ENCODE measurements at places on chromosomes 4 and X.

- no peak for DNase-seq
Measured at GRCh38 chrX:79162076-79162475, 17.6 kb downstream of the GPR174 start.

DNA sequence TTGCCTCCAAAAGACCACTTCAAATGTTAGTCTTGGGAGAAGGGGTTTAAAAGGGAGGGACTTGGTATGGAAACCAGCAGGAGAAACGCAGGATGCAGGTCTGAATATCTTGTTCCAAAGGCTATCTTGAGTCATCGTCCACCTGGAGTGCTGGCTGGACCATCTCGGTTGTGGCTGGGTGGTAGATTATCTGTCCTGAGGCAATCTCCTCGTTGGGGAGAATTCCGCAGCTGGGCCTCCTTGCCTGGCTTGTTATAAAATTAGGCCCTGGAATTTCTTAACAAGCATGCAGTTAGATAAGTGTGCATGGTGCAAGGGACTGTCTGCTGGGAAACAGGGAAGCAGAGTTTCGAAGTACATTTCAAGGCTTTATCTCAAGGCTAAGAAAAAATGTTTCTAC lies 2045.7 kb upstream of the TENM3 start:
- no peak for DNase-seq

DNA sequence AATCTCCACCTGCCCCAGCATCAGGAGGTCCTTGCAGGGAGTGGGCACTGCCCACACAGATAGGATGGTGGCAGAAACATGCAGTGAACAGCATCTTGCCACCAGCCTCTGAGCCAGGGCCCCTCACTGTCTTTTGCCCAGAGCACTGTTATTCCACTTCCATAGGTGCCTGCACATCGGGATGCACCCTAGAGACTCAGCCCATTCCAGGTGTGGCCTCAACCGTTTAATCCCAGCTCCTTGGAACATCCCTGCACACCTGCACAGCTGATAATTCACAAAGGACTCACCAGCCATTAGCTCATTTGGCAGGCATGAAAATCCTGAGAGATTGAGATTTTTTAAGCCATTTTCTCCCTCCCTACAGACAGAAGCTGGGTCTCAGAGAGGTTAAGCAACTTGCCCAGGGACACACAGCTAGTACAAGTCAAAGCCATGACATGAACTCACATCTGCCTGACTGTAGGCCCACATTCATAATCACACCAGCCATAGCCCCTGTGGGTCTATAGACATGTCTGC lies 116.3 kb downstream of the EFNB1 start:
- DNase-seq: no peak

- DNase-seq: no peak
Measured at GRCh38 chr4:67853336-67853735, 30.5 kb downstream of the TMPRSS11D start.

- DNase-seq: no peak
Measured at GRCh38 chr4:94701631-94702300, 56.0 kb upstream of the BMPR1B start.

GRCh38 chr4:83581411-83582288 lies 45.7 kb downstream of the GPAT3 start:
- no peak for DNase-seq

DNA sequence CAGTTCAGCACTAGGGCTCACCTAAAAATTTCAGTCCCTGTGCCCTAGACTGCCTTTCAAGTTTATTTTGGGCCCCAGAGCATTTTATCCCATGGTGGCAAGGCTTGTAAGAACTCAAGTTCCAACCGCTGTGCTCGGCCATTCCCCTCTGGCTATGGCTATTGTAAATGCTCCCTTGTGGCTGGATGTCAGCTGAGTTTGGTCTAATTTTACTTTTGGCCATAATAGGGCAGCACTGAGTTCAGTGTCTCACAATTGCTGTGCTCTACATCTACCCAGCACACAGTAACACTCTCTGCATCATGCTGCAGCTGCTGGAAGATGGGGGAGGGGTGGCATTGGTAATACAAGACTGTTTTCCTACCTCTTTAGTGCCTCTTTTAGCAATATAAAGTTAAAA lies 210.8 kb upstream of the IRS4 start:
- DNase-seq: no peak

GRCh38 chrX:44506678-44507077 lies 36.0 kb downstream of the FUNDC1 start:
- no peak for DNase-seq

GRCh38 chr4:75698963-75699228 lies 25.5 kb upstream of the USO1 start:
- DNase-seq: no peak

- DNase-seq: no peak
Measured at GRCh38 chr4:170423137-170423536, 333.4 kb upstream of the AADAT start.

DNA sequence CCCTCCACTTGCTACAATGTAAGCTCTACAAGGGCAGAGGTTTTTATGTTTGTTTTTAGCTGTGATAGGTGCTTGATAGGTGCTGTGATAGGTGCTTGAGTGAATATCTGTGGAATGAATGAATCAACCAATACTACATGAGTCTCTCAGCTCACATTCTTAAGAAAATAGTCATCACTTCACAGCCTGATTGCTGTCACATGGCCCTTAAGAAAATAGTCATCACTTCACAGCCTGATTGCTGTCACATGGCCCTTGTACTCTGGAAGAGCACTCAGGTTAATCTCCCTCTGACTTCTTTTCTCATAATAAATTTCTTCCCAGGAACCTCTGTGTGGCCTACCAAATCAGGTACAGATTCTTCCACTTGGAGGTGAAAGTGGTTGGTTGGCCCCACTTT lies 335.2 kb downstream of the TENM3 start:
- DNase-seq: peak; percentile 11

GRCh38 chr4:70239884-70240591 lies 2.4 kb upstream of the CSN3 start:
- DNase-seq: no peak

GRCh38 chr4:43496602-43497001 lies 604.1 kb downstream of the GRXCR1 start:
- DNase-seq: no peak

DNA sequence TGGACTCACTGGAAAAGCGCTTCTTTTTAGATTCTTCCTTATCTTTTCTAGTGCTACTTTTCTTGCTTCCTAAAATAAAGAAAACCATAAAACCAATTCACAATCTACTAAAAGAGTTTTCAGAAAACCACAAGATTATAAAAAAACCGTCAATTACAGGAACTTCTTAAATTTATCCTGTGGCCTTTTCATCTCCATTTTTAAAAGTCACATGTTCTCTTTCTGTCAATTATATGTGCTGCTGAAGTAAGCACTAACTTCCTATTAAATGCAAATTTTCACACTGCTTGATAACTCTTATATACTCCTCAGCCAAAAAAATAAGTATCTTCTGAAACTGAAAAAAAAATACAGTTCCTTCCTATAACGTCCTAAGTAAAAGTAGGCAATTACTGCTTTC lies 32.8 kb downstream of the CENPC start:
- no peak for DNase-seq

DNA sequence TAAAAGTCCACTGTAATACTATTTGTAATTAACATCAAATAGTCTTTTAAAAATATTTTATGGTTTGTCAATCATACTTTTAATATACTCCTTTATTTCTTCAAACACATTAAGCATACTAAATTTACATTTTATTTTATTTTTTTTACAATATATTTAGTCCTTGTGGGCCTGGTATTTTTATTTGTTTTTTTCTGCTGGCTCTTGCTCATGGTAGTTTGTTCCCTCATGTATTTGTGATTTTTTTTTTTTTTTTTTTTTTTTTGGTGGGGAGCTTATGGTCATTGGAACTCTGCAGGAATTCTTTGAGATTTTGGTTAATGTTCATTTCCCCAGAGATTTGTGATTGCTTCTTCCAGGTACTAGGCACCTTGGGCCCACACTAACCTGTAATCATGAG lies 185.5 kb downstream of the PDGFRA start:
- DNase-seq: no peak

GRCh38 chr4:105632599-105632998 lies 75.9 kb downstream of the INTS12 start:
- DNase-seq: no peak

DNA sequence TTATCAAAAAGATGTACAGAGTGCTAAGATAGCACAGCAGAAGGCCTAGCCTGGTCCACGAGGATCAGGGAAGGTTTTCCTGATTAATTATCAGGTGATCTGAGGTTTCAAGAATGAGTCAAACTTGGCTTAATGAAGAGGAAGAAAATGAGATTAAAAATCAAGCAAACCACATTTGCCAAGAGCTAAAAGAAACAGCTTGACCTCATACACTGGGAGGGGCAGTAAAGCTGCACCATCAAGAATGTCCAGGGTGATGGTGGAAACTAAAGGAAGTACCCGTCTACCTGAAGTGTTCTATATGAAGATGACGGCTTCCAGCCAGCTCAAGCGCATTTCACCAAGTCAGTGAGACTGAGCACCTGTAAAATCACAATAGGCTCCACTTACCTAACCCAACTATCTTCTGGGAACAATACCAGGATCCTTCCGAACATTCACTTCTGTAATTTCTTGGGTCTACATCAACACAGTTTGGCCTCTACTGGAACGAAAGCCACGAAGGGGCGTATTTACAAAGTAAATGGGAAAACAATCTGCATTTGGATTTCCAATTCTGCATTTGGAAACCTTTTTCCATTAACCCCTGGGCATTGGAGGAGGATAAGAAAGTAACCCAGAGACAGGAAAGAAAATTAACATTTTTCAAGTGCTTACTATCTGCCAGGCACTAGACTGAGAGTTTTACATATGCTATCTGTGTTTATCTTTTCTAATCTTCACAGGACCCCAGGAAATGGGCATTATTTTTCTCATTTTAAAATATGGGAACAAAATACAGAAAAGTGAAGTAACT lies 114.0 kb upstream of the DCLK2 start:
- DNase-seq: no peak

DNA sequence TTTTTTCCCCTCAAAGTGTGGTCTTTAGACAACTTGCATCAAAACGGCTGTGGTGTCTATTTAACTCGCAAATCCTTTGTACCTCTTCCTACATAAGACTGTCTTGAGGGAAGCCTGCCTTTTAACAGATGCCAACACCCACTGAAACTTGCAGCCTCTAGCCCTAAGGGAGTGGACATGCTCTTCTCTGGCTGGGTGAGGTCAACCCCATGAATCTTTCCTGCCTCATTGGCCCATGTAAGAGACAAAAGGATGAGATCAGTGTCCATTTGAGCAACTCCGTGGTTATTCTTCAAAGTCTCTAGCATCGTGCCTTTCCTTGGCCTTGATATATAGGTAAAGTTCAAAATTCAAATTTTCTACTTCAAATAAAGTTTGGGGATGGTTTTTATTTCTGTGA lies 134.7 kb downstream of the SHROOM3 start:
- no peak for DNase-seq

DNA sequence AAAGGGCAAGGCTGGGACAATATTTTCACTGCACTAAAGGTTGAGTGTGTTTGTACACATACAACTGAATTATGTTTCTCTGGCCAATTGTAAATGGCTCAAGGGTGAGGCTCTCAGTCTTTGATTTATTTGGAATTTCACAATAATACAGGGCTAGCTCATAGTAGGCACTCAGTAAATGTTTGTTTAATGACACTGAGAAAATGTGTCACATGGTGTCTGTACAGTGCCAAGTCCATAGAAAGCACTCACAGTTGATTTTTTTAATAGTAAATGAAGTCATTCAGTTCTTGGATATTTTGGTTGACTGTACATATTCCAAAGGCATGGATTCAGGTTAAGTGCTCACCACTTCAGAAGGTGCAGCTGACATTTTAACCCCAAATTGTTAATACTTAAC lies 176.4 kb downstream of the IL1RAPL2 start:
- DNase-seq: no peak

DNA sequence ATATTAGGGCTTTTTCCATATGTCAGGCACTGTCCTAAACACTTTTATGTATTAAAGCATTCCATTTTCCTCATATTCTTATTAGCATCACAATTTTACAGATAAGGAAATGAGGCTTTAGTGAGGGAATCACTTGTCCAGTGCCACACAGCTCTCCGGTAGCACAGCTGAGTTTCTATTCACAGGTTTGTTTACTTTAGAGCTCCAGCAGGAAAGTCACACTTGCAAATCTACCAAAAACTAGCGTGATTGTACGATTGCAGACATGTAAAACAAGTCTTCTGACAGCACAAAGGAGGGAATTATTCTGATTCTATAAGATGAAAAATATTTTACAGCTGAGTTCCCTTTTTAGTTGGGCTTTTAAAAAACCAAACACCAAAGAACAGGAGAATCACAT lies 472.1 kb downstream of the TMA16 start:
- DNase-seq: no peak

DNA sequence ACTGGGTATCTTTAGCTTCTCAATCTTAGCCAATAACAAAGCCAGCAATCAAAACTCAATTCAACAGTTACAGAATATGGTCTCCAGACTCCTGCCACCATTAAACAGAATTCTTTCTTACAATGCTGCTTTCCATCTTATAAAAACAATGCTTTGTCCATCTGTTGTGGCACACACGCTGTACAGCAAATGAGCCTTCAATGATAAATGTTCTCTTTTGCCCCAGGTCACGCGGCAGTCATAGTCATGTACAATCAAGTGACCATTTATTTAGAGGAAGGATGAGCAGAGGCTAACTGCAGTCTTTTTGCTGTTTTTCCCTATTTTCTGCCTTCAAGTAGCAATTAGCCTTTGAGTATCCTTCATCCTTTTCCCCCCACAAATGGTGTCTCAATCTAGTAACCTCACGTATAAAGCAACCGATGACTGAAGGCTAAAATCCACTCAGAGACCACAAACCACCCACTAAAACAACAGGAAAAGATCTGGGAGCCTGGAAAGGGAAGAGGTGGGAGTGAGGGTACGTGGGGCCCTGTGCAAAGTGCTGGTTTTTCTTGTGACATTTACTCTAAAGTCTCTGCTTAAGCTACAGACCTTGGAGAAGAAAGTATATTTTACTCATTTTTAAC lies 24.4 kb downstream of the TRIM2 start:
- DNase-seq: no peak

GRCh38 chrX:17390419-17390850 lies 15.4 kb downstream of the NHS start:
- no peak for DNase-seq

DNA sequence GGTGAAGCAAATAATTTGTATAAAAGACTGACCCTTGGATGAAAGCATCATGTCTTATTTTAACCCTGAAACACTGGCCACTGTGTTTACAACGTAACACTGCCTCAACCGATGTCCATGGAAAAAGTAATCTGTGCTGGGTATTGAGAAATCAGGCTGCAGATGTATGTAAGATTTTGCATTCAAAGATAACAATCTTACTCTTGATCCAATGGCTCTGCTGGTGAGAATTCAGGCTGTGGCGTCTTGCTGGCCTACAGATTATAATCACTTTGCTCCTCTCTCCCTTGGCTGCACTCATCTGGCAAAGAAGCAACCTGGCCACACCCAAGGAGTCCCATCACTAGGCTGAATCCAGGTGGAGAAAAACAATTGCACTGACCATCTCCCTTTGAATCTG lies 7.5 kb downstream of the ADGRA3 start:
- DNase-seq: no peak

DNA sequence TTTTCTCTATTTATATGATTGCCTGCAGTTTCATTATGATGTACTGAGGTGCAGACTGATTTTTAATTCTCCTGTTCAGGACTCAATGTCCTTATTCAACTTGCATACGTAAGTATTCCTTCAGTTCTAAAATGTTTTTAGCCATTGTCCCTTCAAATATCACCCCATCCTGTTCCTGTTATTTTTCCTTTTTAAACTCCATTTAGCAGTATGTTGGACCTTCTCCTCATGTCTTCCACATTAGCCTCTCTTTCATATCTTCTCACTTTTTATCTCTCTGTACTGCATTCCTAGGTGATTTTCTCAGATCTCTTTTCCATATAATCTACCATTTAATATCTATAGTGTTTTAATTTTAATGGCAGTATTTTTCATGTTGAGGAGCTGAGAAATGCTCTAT lies 317.7 kb downstream of the NR3C2 start:
- no peak for DNase-seq

Measured in HS-27A (cell line).